ENCODE measurements at places on chromosomes 12 and 14.
A peak's percentile ranks its signal among the peaks of the same experiment; 100 is the strongest.

DNA sequence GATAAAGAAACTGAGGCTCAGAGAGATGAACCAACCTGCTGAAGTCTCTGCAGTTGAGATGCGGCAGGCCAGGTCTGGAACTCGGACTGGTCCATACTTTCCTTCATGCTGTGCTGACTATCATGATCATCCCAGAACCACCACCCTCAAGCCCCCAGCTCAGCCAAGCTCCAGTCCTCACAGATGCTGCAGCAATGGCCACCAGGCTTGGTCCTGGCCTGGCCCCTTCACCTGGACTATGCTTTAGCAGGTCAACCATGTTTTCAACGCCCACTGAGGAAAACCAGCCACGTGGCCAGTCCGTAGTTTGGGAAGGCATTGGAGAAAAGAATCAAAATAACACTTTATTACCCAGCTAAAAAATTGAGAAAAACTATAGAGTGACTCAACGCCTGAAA lies 1.4 kb downstream of the GPR68 start:
- no peak for DNase-seq

DNA sequence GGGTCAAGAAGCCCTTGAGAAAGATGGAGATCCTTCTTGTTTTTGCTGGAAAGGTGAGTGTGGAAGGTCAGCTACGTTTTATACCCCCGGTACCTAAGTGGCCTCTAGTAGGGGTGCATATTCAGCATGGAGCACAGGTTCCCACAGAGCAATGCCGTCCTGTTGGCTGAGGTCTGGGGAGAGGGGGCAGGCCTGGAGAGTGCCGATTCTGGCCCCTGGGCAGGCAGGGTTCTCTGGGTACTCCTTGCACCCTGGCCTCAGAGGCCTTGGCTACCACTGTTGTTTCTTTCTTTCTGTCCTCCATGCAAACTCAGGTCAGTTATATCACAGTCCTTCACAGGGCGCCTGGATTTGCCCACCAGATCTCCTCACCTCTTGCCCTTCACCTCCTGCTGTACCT lies 8.5 kb downstream of the RBP5 start:
- no peak for DNase-seq

DNA sequence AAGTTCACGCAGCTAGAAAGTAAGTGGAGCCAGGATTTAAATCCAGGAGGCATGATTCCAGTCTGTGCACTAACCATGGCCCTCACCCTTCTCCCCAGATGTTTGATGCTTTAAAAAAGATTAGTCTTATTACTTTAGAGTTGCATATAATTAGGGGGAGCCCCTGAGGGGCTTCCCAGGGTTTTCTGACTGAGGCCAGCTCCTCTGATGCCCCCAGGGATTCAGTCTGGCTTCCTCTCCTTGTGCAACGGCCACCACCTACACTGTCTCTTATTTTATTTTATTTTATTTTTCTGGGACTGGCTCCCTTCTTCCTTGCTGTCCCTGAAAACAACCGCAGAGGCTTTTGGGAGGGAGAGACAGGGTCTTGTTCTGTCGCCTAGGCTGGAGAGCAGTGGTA lies 22.6 kb downstream of the CLSTN3 start:
- no peak for DNase-seq

DNA sequence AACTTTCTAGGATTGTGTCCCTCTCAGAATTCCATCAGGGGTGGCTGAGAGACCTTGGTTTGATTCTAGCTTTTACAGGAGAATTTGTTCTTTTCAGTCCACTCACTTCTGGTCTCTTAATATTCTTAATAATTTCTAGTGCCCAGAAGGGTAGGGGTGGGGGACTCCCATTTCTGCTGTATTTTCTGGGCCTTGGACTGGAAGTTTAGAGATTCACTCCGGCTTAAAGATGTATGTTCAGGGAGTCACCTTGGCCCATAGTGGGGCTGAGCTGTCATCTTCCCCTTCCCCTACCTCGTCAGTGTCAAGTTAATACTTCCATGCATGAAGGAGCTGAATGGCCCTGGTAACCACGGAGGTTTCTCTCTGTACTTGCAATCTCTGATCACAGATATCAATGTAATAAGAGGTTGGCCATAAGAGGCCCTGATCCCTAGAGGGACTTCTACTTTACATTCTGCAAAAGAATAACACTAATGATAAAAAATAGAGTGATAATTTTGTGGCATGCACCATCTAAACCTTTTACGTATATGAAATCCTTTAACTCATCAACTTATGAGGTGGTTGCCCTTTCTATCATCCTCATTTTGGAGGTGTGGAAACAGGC lies 6.7 kb downstream of the KRT81 start:
- DNase-seq: peak; percentile 58

DNA sequence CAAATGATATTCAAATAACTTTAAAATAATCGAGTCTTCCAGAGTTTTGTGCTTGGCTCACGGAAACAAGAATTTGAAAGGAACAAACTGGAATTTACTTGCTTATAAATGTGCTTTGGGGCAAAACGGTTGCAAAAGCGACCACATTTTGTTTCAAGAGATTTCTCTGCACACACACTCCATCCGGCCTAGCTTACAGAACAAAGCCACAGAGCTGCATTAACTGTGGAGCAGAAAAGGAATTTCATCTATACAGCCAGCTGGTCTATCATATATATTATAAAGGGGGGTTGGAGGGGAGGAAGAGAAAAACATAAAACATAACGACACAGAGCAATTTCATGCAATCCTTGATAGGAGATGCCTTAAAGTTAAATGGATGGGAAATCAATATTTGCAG lies 153.0 kb downstream of the MYRFL start:
- no peak for DNase-seq

DNA sequence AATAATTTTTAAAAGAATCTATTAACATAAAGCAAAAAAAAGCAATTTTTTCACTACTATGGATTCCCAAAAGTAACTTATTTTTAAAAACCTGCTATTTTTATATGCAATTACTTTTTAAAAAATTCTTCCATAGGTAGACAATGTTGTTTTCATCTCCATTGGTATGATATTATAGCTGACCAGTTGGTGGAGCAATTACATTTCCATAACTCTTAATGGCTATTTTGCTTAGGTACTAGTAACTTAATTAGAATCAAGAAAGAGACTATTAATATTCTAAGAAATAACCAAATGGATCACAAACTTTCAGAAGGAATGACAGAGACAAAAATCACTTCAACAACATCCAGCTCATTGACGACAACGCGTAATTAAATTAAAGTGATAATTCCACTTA lies 64.7 kb upstream of the PTCSC3 start:
- DNase-seq: no peak

DNA sequence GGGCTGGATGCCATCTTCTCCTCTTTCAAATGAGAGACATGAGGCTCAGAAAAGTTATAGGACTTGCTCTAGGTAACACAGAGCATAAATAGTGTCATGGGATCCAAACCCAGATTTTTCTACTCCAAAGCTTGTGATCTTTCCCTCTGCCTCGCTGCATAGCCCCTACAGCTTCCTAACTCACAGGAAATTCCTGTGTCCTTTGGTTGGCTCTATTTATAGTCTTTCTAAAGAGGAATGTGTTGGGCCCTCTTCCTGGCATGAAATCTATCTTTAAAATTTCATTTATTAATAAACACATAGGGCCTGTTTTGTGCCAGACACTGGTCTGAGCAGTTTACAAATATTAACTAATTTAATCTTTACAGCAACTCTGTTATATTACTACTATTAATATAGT lies 9.8 kb upstream of the KCNA5 start:
- DNase-seq: no peak

GRCh38 chr12:122123051-122123760 lies 44.6 kb downstream of the MLXIP start:
- DNase-seq: peak; percentile 71

- DNase-seq: peak; percentile 76
Measured at GRCh38 chr12:88952562-88952942, 372.3 kb upstream of the KITLG start.

GRCh38 chr14:68193970-68194681 lies 374.5 kb downstream of the RAD51B start:
- no peak for DNase-seq

DNA sequence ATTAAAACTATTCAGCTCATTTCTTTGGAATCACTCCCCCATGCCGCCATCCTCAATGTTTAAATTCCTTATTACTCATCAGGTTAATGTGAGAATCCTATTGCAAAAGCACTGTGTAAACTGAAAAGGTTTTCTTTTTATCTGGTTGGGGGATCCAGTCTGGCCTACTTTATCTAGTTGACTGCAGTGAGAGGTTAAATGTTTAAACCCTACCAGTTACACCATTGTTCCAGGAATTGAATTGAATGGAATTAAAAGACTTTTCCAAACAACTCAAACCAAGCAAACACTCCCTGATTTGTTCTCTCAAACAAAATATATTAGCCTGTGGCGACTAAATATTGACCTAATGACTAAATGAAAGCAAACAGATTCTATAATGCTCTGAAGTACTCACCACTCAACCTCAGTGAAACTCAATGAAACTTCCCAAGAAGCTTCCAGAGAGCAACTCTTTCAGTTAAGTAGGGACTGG lies 100.5 kb downstream of the VEZT start:
- peak; percentile 52 for DNase-seq

- DNase-seq: no peak
Measured at GRCh38 chr14:67717048-67717447, 15.4 kb downstream of the RDH12 start.

DNA sequence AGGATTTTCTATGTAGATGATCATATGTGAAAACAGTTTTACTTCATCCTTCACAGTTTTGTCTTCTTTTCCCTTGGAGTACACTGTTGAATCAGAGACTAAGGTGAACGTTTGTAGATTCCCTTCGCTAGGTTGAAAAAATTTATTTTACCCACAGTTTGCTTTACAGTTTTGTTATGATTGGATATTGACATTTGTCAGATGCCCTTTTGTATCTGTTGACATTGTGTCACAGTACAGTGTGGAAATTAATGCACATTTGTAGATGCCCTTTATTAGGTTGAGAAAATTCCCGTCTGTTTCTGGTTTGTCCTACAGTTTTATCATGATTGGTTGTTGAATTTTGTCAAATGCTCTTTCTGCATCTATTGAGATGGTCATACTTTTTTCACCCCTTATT lies 13.3 kb downstream of the G2E3 start:
- DNase-seq: no peak

DNA sequence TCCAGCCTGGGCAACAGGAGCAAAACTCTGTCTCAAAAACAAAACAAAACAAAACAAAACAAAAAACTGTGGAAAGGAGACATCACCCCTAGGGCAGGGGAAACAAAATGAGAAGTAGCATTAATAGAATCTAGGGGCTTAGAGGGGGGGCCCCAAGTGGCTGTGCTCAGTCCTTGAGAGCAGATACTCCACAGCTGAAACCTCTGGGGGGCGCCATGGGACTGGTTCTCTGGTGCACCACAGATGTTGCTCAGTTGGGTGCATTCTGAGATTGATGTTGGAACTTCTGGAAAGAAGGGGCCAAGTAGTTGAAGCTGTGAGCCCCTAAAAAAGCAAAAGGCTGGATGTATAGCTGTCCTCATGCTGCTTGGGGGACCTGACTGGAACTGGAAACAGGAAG lies 11.8 kb upstream of the SYNE2 start:
- no peak for DNase-seq

- no peak for DNase-seq
Measured at GRCh38 chr14:83342590-83342989, 1808.9 kb upstream of the SEL1L start.

DNA sequence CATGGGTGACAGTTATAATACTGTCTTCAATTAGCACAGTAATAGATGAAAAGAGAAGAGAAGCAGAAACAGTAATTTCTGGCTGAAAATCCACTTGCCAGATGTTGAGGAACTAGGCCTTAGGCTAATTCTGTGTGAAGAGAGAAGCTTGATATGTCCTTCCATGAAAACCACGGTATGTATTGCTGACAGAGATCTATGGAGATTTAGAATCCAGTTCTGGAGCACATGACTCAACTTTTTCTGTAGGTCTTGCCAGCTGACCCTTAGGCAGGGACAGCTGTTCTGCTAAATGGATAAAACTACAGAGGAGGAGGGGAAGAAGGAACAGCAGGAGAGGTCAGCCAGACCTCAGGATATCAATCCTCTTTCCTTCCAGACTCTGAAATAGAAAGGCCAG lies 211.5 kb downstream of the PRKD1 start:
- no peak for DNase-seq

- no peak for DNase-seq
Measured at GRCh38 chr14:99258341-99258861, 13.6 kb downstream of the BCL11B start.

DNA sequence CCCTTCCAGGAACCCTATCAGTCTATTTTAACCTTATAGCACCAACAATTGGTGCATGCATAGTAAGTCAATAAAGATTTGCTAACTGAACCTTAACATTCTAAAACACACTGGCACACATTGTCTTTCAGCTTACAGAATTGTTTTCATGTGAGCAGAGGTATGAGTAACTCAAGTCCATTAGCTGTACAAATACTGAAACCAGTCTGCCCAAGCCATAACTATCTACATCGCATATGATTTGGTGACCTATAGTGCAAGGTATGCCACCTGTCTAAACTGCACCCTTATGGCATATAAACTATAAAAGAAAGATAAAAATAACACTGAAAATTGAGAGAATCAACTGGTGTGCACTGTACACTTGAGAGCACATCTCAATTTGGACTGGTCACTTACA lies 34.8 kb downstream of the SBNO1 start:
- no peak for DNase-seq

DNA sequence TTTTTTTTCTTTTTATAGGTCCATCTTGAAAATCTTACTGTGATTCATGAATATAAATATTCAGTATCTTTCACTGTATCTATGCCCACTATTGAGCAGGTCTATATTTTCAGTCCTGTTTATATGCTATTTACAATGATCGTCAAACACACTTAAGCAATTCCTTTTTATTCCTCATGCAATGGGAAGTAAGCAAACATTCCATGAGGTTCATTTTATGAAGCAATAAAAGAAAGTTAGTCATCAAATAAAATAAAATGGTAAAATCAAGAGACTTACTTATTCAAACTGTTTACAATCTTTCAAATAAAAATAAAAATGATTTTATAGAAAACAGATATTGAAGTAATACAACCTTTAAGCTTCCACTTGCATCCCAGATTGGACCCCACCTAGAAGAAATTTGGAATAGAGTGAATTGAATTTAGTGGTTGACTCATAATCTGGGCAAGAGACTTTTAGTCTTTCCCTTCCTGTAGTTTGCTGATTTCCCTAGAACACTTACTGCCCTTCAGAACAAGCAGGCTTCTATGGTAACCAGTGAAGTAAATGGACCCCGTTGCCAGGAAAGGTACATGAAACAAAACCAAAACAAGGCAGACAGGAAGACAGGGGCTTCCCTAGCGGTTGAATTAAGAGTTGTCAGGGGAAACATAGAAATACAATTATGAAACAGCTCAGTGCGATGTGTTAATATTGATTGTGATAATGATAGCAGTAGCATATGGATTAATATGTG lies 241.0 kb upstream of the ATP2B1 start:
- DNase-seq: peak; percentile 65

DNA sequence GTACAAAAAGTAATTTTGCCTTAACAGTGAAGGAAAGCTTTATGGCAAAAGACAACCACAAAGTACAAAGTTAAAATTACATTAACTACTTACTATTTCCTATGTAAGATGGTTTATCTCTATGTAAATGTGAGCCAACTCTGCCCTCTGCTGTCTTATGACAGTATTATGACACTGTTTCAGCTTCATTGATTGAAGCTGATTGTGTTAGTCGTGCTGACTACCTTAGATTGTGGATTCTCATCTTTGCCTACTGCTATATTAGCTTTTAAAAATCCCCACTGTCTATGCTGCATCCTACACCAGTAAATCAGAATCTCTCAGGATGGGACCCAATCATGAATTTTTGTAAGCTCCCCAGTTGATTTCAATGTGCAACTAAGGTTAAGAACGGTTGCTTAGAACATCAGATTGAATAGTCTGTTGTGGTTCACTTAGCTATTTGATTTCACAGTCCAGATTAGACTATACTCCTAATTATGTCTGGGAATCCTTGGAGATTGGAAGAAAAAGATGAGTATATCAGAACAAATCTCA lies 12.2 kb upstream of the SPTB start:
- DNase-seq: peak; percentile 72
